CMK (cell line): ENCODE measurements at places on chromosomes 5 and 9.

GRCh38 chr5:176535101-176535663, 2.0 kb downstream of the RNF44 start:
- no peak for DNase-seq

- no peak for DNase-seq
These were observed 112.9 kb downstream of the SLC1A3 start for GRCh38 chr5:36719282-36719681.

DNA sequence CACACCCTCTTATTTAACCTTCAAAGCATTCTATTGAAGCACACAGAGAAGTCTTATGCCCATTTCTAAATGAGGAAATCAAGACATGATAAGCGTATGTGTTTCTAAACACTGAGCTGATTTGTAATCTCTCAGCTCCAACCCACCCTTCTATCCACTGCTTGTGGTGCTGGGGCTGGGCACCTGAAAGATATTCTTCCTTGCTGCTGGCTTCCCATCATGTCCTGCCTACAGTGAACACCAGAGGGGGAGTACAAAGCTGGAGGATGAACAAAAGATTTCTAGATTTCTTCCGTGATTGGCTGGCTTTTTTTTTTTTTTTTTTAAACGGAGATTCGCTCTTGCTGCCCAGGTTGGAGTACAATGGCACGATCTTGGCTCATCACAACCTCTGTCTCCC, 14.4 kb downstream of the ACTL7A start:
- DNase-seq: no peak

DNA sequence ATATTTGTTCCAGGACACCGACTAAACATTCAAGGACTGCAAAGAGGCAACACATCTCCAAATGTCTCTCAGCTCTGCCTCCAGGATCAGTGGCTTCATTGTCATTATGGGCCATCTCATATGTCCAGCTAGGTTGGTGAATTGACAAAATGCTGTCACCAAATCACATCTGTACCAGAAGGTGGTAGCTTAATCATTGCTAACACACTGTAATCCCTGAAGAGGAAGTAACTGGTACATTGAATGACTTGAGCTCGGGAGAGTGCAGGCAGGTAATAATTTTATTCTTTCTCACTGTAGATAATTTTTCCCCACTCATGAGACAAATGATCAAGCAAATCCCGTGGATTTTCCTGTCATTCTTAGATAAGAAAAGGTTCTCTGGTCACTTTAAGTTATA, 169.8 kb downstream of the SEMA6A start:
- DNase-seq: no peak

DNA sequence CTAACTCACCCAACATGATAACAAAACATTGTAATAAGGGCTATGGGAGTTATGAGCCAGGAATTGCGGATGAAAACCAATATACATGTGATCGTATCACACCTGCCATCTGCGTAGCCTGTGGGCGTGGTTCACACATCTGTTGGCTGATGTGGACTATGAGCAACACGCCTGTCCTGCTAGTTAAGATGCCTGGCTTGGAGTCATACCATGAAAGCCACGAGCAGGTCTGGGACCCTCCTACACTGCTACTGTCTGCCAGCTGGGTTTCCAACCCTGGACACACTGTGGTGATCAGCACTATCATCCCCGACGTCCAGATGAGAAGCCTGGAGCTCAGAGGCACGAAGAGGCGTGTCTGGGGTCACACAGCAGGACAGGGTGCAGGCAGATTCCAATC, 40.2 kb downstream of the STK10 start:
- DNase-seq: no peak

- DNase-seq: no peak
These were observed 15.4 kb downstream of the TRAF2 start for GRCh38 chr9:136901516-136902258.

- no peak for DNase-seq
These were observed 32.4 kb upstream of the TNFSF8 start for GRCh38 chr9:114962809-114963208.

- no peak for DNase-seq
These were observed 160.2 kb downstream of the FAM170A start for GRCh38 chr5:119789406-119790117.

- no peak for DNase-seq
These were observed 74.1 kb downstream of the NMUR2 start for GRCh38 chr5:152331006-152331405.

GRCh38 chr5:167284222-167284890, 1007.1 kb upstream of the WWC1 start:
- DNase-seq: no peak

GRCh38 chr9:69946800-69947437, 96.7 kb upstream of the MAMDC2 start:
- no peak for DNase-seq

GRCh38 chr9:99925541-99925940, 19.1 kb downstream of the STX17 start:
- DNase-seq: no peak
